ENCODE measurements at places on chromosomes 2 and 18.

- no peak for DNase-seq
These were observed 202.1 kb downstream of the DYSF start for GRCh38 chr2:71655498-71655897.

DNA sequence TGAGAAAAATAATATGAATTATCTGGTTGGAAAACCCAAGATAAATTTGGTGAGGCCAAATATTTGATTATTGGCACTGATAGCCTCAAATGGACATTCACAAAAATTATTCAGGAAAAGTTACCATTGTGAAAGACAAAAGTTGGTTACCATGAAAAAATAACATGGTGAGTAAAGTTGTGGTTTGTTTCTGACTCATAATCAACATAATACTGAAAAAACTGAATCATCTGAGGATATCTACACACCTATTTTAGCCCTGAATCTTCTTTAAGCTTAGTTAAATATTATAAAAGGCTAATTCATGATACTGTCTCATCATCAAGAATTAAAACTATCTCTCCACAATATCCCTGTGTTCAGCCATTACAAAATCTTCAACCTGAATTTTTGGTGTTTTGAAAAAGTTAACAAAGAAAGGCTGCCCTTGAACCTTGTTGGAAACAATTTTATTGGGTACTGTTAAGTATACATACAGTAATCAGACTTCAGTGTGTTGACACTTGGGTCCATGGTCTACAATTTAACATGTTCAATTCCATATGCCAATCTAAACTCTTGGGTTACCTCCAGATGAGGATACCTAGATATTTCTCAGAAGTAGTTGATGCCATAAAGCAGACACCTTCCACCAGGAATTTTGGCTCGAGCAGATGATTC lies 607.5 kb upstream of the SLC39A10 start:
- no peak for DNase-seq

DNA sequence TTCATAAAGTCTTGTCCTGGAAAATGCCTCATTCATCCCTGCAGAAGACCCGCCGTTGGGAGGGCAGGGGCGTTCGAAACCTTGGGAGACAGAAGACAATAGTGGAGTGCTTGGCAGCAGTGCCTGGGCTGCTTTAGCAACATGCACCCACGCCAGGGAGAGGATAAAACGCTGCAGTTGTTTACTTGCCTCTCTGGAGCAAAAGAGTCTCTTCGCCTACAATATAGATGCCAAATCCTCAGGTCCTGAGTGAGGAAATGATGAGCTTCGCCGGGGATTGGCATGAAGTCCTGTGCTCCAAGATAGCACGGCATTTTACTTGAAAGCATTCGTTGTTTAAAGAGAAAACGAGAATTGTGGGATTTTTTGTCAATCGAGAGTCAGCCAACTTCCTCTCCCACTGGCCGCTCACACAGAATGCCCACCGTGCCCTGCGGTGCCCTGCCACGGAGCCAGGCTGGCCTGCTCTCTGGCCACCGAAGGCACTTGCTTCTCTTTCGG lies 152.5 kb upstream of the POU3F3 start:
- DNase-seq = no peak

DNA sequence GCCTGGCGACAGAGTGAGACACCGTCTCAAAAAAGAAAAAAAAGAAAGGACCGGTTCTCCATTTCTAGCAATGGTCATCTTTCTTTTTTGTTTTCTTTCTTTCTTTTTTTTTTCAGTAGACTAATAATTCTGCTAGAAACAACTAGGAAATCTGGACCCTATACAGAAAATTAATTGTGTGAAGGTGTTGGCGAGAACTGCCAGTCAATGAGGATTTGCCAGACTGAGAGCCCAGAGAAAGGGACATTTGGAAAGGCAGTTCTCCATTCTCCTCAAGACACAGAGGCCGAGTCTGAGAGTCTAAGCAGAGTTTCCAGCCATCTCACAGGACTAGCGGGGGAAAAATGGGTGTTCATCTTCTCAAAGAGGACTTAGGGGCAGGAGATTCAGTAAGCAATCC lies 123.6 kb upstream of the GPC1 start:
- DNase-seq = no peak

DNA sequence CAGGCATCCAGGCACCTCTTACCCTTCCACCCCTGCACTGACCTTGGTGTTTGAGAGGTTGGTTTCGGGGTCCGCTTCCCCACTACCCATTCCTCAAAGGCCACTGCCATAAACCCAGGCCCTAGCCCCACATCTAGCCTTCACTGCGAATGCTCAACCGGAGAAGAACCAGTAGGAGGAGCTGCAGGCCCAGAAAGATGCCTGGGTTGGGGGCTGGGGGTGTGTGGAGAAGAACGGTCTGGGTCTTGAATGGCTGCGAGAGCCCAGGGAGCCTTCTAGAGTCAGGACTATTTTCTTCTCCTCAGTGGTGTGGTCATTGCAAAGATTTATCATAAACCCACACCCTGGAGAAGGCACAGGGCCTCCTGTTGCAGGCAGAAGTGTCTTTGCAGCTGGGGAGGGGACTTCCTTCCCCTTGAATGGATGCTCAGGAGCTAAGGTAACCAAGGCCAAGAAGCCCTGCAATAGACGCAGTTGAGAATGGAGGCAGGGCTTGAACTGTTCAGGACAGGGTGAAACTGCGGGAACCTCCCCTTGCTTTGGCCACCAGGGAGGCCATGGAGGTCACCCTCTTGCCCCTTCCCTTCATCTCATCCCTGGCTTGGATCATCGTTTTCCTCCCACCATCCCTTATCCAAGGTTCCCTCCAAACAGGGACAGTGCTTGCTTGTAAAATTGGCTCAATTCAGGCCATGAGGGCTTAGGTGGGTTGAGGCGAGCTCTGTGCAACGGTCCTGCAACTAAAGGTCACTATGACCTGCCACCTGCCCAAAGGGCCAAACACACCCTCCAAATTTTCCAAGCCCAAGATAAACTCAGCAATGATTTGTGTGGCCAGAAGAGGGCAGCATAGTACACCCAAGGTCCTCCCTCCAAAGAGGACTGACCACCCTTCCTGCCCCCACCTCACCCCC lies 20.9 kb downstream of the THNSL2 start:
- DNase-seq = peak; percentile 28

DNA sequence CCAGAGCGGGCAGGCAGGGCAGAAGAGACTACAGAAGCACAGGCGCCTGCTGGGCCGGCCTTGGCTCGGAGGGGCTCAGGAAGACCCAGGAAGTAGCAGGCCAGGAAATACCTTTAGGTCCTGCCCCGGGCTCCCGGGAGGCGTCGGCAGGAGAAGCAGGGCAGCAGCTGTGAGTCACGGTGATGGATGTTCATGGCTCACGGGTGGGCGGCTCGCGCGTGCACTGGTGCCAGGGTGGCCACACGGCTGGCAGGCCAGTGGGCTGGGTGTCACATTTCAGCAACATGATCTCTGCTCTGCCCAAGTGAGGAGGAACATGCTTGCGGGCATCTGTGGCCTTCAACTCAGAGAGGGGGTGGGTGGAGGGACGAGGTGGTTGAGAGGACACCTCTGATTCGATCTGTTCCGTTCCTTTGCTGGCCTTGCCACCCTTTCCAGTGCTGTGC lies 139.3 kb downstream of the KLHL29 start:
- DNase-seq = no peak

- DNase-seq = no peak
These were observed 301.9 kb upstream of the MYT1L start for GRCh38 chr2:2633017-2633416.

- DNase-seq = no peak
These were observed 113.9 kb downstream of the HNMT start for GRCh38 chr2:138078153-138078552.

- no peak for DNase-seq
These were observed 51.2 kb upstream of the CREB1 start for GRCh38 chr2:207478572-207478971.

DNA sequence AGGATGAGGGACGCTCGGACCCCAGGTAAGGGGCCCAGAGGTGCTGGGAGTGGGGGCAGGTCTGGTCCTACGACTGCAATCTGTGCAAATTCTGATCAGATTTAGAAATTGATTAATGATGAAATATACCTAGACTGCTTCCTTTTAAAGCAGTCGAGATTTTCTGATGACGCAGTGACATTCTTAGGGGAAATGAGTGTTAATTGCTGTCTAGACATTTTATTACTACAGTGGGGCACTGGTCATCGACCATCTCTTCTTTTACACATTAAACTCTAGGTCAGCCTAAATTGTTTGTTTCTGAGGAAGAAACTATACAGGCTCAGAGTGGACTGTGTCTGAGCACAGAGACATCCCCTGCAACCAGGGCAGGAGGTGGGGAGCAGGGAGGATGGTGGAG lies 154.4 kb upstream of the SALL3 start:
- no peak for DNase-seq

DNA sequence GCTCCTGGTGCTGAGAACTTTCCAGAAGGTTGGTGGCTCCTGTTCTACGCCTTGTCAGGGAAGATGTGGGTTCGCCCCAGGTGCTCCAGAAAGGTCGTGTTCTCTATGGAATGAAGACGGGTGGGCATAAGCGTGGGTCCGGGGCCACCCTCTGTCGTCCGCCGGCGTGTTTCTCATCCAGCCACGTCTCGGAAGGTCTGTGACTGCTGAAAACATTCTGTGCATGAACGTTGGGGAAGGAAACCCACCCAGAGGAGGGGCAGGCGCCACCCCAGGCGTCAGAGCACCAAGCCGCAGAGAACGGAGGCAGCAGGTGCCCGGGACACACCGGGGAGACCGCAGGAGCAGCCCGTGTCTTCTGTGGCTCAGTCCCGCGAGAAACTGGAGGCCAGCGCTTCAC lies 118.2 kb downstream of the RTP5 start:
- DNase-seq = no peak

DNA sequence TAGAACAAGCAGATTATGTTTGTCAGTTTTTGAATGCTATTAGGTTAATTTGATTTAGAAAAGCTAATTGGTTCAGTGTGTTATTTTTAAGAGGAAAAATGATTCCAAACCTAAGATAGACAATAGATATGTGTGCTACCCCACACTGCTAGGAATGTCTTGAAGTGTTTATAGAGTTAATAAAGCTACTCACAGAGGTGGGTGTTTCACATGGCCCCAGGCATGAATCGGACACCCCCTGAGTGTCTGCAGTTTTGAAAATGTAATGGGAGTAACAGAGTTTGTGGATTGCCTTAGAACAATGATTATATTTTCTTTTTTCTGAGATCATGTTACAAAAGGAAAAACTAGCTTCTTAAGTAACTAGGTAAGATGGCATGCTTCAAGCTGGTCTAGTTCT lies 348.3 kb downstream of the ADCYAP1 start:
- no peak for DNase-seq

- no peak for DNase-seq
These were observed 308.8 kb downstream of the ALK start for GRCh38 chr2:29612568-29612967.

- no peak for DNase-seq
These were observed 111.7 kb downstream of the BCL11A start for GRCh38 chr2:60441800-60442199.

- no peak for DNase-seq
These were observed 41.8 kb downstream of the STAT1 start for GRCh38 chr2:190972213-190972612.

DNA sequence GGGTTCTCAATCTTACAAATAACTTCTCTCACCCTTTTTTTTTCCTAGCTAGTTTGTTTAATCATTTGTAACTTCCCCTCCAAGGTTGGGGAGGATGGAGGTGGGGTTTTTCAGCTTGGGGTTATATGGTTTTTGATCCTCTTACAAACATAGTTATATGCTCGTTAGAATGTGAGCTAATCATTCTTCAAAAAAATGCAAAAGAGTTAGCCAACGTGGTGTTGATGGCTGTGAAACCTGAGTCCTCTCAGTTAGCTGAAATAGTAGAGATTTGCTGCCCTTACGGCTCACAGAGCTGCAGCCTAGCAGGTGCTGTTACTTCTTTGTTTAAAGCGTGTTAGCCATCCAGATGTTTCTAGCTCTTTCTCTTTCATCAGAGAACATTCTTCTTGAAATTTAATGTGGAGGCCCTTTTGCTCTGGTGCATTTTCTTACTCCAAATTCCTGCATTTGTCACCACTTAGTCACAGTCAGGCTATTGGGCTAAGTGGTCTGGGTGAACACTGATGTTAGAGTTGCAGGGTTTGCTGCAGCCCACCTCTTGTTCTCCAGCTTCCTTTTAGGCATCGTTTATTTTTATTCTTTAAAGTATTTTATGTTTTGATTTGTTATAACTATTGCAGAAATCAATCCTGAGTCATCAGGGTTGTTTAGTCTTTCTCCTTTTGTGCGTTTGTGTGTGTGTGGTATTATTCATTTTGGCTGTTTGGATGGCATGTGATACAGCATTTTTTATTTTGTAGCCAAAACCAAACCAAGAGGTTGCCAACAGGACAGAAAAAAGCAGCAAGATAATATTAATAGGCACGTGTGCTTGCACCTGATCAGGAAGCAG lies 41.1 kb downstream of the LIMS1 start:
- DNase-seq = no peak

DNA sequence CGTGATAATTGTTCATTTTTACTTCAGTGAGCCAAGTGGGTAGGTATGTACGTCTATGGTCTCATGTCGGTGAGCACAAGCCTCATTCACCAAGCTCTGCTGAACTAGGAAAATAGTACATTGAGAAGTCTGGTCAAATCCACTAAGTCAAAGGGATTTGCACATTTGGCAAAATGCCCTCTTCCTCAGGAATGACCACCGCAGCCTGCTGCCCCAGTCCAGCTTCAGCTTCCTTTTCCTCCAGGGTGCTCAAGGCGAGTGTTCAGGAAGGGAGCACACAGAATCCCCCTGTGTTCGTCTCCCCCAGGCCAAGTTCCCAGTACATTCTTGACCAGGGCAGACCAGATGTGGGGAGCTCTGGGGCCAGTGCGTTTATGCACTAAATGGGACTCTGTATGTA lies 23.0 kb downstream of the TCF7L1 start:
- DNase-seq = no peak

DNA sequence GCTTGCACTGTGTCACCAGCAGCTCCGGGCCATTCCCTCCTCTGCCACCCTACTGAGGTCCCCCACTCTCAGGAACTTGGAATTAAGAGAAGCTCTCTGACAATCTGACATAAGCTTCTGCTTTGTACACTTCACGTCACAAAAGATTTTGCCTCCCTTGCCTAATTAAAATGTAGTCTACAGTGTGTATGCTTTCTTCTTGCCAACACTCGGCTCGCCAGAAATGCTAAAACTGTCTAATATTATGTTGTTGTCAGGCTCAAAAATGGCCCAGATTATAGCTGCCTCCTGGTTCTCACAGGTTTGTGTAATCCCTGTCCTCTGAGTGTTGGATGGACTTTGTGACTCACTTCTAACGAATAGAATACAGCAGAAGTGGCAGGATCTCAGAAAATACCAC lies 474.7 kb downstream of the MBD2 start:
- DNase-seq = no peak

GRCh38 chr2:56729212-56729611 lies 545.4 kb downstream of the CCDC85A start:
- DNase-seq = no peak

GRCh38 chr2:98308532-98308931 lies 37.7 kb upstream of the CNGA3 start:
- DNase-seq = no peak

GRCh38 chr2:134148843-134149472 lies 104.9 kb upstream of the MGAT5 start:
- no peak for DNase-seq

GRCh38 chr18:77127769-77128671 lies 4.6 kb downstream of the MBP start:
- no peak for DNase-seq

- no peak for DNase-seq
These were observed 391.9 kb upstream of the RAB6C start for GRCh38 chr2:129587426-129588064.

- no peak for DNase-seq
These were observed 66.8 kb downstream of the ZNF236 start for GRCh38 chr18:76889091-76889699.

- DNase-seq = peak; percentile 85
These were observed 14.5 kb downstream of the PTPRN start for GRCh38 chr2:219294356-219295351.
